Hematopoietic multipotent progenitor cell treated with erythropoietin and hydrocortisone succinate and interleukin-3 and kit ligand, for 4 days (in vitro differentiated cells): ENCODE measurements at places on chromosomes 2 and 18.

DNA sequence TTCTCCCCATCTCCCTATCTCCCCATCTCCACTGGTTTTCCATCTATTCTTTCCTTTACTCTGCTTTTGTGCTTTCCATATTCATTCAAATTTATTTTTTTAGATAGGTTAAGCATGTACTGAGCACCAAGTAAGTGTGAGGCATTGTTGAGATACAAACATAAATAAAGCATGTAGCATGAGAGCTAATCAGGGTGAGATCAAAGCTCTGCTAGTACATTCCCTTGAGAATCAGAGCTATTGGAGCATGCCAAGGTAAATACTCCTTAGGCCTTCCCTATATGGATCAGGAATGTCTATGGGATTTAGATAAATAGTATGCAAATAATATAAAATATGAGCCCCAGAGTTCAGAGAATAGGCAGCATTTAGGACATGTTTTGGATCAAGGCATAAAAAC lies 25.3 kb downstream of the BABAM2 start:
- DNase-seq: no peak

GRCh38 chr2:147843391-147843863 lies 1.4 kb upstream of the ACVR2A start:
- DNase-seq: no peak

DNA sequence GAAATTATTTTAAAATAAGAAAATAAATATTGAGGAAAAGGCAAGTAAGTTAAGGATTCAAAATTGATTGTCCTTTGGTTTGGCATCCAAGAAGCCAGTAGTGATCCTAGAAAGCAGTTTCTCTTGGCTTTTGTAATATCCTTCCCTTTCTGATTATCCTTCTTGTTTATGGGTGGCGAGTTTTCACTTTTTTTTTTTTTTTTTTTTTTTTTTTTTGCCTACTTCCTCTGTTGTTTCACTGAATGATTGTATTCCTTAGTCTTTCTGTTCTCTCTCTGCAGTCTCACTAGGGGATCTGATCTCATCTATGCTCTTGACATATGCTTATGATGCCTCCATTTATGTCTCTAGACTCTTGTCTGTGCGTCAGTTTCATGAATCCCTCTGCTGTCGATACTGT lies 4.2 kb downstream of the NAPG start:
- no peak for DNase-seq

DNA sequence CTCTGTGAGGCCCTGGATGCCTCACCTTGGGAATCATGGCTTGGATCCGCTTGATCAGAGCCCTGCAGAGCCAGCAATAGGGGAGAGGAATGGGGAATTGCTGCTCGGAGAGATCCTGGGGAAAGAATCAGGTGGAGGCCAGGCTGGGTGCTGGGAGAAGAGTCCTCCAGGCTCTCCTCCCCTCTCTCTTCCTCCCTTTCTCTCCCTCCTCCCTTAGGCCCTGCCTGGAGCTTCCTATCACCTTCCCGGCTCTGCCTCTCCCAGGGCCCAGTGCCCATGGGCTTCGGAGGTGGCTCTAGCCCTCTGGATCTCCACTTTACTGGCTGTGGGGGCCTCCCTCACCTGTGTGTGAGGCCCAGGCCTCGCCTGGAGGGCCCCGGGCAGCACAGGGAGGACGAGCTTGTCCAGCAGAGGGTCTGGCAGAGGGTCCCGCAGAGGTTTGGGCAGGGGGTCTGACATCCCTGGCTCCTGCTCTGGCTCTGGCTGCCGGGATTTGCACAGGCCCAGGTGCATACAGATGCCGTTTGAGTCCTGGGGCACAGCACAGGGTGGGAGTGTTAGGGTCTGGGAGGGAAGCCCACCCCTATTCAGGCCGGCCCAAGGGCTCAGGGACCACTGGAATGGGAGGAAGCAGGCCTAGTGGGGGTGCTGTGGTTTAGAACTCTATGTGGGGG lies 2.6 kb downstream of the SFTPB start:
- DNase-seq: no peak

DNA sequence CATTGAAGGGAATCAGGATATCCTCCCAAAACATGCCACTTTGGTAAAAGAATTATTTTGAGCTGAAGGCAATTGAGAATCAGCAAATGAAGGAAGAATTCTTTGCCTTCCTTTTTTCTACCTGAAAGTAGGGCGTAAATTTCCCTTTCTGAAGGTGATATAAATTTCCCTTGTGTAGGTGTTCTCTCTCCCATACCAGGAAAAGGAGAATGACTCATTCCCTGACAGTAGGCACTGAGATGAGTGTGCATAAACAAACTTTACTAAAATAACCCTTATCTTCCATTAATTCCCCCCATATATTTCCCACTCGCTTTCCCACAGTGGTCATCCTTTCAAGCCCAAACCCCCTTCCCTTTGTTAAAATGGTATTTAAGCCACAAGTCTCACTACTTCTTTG lies 1339.0 kb downstream of the LRP1B start:
- DNase-seq: no peak

- no peak for DNase-seq
These were observed 65.6 kb downstream of the NCKAP5 start for GRCh38 chr2:133502678-133503077.
